Colonic mucosa (tissue), 4 donors: ENCODE measurements at places on chromosomes 5 and 9.

GRCh38 chr5:55497712-55498111 lies 37.1 kb downstream of the PLPP1 start:
- no peak for DNase-seq

DNA sequence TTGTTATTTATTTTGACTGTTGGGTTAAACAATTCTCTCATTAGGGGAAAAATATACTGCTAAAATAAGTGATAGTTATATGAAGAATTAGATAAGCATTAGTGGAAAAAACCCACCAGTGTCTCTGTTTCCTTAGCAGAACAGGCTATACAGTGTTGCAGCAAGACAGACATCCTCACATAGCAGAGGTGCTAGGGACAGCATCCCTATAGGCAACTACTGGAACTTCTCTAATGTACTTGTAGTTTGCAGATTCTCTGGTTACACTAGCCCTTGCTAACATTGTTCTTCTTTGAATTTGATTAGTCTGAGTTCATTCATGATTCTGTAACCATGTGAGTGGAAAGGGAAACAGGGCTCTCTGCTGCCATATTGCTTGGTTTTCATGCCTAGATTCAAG lies 661.8 kb upstream of the RGMB start:
- DNase-seq = no peak

DNA sequence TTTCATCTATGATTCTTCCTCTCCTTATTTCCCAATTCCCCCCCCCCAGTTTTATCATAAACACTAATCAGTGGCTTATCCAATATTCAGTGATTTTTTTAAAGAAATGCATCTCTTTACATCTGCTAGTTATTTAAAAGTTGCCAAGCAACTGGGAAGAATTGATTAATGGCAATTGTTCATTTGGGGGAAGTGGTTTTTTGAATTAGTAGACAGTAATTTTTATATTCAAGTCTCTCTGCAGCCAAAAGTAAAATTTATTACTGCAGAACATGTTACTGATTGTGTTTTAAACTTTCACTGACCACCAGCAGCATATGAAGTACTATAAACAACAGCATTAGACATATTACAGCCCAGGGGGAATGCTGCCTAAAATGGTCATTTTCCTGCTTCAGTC lies 308.8 kb upstream of the NREP start:
- no peak for DNase-seq

DNA sequence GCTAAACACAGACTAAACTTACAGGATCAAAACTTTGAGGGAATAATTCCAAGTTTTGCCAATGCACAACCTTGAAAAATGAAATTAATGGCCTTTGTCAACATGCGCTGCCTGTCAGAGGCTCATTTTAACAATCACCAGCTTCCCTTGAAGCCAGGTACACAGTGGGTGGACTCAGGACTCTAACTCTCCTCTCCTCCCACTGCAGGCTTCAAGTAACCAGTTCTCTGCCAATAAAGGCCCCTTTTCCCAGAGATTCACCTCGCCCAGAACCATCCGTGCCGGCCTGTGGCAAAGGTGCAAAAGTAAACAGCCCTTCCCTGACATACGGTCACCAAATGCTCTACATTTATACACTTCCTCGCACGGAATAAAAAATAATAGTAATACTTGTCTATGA lies 18.4 kb upstream of the FBP2 start:
- DNase-seq = peak; percentile 70

GRCh38 chr9:91913096-91913495 lies 36.9 kb downstream of the ROR2 start:
- DNase-seq = no peak

GRCh38 chr5:75045071-75045470 lies 7.3 kb downstream of the GCNT4 start:
- no peak for DNase-seq

DNA sequence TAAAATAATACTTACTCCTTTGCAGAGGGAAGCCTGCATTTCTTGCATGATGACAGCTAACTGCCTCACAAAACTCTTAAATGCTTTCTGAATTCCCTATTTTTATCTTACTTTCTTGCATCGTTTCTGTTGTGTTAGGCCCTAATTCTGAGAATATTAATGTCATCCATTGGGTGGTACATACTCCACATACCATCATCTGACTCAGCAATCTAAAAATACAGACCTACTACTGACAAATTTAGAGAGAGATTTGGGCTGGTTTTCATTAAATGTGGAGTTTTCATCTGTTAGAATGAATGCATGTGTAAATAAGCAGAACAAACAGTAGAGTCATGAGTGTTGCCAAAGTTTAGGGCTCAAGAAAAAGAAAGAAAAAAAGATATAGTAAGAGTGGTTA lies 26.5 kb upstream of the KCNN2 start:
- no peak for DNase-seq

- no peak for DNase-seq
Measured at GRCh38 chr9:303502-303901, 88.8 kb downstream of the DOCK8 start.

- no peak for DNase-seq
Measured at GRCh38 chr5:6606884-6607558, 25.8 kb downstream of the NSUN2 start.

DNA sequence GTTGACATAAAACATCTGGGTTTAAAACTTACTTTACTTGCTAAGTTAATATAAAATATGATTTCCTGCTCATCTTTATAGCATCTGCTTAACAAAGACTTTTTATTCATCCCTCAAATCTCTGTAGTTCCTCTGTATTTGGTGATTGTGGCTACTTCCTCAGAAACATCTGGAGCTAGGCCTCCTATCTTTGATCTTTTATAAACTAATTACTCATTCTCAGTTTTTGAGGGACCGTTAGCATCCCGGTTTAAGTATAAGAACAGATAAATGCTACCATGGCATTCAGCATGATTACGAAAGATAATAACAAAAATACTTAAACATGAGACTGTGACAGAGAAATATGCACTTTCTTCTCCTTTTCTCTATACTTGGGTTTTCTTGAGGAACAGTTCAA lies 85.3 kb downstream of the SLC38A9 start:
- no peak for DNase-seq
